Stimulated activated CD8-positive, alpha-beta memory T cell treated with anti-CD3 and anti-CD28 coated beads, Interleukin-7, amount 100 ng/mL, for 4 hours (primary cell): ENCODE measurements at places on chromosomes 16 and 17.

DNA sequence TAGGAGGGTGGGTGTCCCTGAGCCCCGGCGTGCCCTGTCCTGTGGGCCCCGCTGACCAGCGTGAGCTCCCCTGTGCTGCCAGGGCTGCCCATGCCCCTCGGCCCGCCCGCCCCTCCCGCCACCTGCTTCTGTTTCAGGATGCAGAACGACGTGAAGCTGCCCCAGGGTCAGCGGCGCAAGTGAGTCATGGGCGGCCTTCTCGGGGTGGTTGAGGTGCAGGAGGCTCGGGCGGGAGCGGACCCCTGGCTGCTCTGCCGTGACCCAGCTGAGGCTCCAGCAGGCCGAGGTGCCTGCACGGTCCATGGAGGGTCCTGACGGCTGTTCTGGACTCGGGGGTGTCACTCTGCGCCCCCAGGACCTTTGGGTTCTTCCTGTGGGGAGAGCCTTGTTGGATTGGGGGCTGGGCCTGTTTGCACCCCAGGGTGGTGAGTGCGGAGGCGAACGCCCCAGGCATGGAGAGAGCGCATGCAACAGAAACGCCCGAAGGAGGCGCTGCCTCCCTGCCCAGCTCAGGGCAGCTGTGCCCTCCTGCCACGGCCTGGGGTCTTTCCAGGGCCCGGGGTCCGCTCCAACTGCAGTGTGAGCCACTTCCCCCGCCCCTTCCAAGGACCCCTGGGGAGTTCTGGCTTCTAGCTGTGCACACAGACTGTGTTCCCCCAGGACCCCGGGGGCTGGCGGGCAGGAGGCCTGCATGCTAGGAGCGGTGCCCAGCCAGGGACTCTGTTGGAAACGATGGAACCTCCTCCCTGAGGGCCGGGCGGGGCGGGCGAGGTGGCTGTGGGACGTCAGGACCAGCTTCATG is 4.0 kb downstream of the SLC25A10 start:
- DNase-seq: no peak

DNA sequence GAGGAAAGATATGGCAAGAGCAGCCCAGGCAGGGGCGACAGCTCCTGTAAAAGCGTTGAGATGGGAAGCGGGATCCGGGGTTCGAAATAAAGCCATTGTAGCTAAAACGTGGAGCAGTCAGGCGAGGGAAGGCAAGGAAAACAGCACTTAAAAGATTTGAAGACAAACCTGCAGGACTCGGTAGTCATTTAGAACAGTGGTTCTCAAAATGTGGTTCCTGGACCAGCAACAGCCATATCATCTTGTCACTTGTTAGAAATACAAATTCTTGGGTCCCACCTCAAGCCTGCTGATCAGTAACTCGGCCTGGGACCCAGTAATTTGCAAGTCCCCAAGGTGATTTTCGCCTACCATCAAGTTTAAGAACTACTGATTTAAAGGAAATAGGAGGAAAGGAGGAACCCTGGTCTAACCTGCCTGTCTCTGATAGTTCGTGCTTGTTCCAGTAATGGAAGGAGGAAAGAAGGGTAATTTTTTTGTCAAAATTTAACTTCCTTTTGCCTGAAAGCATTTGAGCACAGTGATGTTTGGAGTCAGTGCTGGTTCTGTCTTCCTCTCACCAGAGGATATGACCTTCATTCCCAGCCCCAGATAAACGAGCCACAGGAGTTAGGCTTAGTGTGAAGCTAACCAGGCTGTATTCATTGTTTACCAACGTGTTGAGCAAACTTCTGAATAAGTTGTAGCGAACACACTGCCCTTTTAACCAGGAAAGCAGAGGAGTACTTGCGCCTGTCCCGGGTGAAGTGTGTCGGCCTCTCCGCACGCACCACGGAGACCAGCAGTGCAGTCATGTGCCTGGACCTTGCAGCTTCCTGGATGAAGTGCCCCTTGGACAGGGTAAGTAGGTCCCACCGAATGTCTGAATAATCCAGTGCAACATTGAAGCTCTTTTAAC is 1.1 kb downstream of the ORC6 start:
- DNase-seq: no peak

GRCh38 chr16:84138824-84139627 is 6.0 kb downstream of the HSDL1 start:
- no peak for DNase-seq

DNA sequence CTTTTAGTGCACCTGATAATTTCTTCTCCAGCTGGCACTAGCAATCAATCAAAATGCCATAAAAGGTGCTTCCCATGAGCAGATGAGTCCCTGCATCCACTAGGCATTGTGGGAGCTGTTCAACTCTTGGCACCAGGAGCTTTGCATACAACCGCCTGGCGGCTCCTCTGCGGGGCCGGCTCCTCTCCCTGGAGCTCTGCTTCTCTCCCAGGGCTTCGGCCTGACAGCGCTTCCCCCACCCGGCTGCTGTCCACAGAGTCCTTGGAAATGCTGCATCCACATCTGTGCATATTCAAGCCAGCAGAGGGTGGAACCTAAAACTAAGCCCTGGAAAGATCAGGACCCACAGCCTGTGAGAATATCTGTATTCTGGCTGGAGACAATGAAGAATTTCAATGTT is 62.9 kb downstream of the LMF1 start:
- DNase-seq: no peak

DNA sequence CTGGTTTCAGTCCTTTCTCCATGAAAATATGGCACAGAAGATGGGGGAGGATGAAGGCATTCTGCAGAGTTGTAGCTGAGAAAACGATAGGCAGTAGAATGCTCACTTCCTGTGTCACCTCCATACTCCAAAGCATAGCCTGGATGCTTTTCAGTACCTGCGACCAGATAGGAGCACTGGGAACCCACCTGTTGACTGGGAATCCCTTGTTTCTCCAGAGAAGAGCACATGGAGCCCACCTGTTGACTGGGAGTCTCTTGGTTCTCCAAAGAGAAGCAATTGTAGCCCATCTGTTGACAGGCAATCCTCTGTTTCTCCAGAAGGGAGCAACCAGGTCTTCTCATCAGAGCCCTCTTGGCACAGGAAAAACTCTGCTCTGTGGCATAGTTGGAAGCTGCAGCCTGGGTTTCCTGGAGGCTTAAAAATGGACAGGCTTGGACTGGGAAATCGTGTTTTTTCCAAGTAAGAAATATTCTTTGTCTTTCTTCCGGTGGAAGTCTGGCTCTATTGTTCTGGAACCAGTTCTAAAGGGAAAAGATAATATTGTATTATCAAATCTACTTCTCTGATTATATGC is 13.2 kb downstream of the TERF2IP start:
- DNase-seq: no peak

GRCh38 chr17:57461082-57461481 is 204.8 kb downstream of the MSI2 start:
- DNase-seq: no peak

GRCh38 chr16:88807626-88808453 is 3.9 kb downstream of the APRT start:
- DNase-seq: no peak

DNA sequence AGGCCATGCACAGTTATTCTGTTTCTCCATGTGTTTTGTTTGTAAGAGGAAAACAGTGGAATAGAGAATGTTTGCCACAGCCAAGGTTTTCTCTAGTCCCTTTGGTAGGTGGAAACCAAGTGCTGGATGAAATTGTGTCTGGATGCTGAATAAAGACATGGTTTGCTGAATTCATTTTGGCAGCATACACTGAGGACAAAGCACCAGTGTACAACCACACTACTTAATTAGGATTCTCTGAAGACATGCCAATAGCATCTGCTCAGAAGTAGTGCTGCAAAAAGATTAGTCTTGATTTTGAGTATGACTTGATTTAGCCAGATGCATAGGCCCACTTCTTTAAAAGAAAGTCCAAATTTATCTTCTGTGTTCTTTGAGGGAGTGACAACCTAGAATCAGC is 230.5 kb upstream of the CACNG5 start:
- DNase-seq: no peak

DNA sequence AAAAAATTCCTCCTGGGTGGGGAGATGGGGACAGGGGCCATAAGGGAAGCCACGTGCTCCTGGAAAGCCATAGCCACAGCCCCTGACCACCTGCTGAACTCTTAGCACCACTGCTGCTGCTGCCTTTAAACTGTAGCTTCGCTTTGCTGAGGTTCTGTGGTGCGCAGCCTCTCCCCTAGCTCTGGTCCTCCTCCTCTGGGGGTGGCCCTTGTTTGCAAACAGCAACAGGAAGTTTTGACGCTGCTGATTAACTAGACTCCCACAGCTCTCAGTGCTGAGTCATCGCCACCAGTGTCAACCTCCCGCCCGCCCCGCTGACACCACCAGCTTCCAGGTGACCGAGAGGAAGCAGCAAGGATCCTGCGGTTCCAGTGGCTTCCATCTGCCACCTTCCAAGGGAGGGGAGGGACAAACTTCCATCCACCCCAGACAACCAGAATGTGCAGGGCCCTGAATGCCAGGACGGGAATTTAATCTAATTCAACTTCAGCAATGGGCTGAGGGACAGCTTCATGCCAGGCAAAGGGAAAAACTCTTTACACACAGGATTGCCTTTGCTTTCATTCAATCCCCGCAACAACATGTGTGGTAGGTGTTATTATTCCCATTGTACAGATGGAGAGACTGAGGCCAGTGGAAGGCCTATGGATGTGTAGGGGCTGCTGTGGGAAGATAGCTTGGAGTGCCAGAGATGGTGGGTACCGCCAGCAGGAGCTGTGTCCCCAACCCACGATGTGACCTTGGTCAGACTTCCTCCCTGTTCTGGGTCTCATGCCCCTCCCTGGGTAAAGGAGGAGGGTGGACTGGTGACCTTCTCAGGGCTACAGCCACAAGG is 8.1 kb upstream of the KIFC3 start:
- peak; percentile 80 for DNase-seq

- no peak for DNase-seq
Observed at GRCh38 chr17:265718-266117, 84.3 kb upstream of the DOC2B start.

- DNase-seq: no peak
Observed at GRCh38 chr16:57021757-57022156, 32.4 kb downstream of the NLRC5 start.

- DNase-seq: no peak
Observed at GRCh38 chr17:51653878-51654277, 393.5 kb downstream of the UTP18 start.

DNA sequence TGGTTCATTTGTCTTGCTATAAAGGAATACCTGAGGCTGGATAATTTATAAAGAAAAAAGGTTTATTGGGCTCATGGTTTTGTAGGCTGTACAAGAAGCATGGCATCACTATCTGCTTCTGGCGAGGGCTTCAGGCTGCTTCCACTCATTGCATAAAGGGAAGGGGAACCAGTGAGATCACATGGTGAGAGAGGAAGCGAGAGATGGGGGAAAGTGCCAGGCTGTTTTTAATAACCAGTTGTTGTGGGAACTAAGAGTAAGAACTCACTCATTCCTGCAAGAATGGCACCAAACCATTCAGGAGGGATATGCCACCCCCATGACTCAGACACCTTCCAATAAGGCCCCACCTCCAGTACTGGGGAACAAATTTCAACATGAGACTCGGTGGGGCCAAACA is 24.3 kb downstream of the SPECC1 start:
- DNase-seq: no peak

- no peak for DNase-seq
Observed at GRCh38 chr17:78617511-78618061, 40.4 kb upstream of the DNAH17 start.

GRCh38 chr16:77191259-77191969 is 424 bp downstream of the MON1B start:
- no peak for DNase-seq

- no peak for DNase-seq
Observed at GRCh38 chr16:86572606-86573005, 5.7 kb upstream of the FOXL1 start.

DNA sequence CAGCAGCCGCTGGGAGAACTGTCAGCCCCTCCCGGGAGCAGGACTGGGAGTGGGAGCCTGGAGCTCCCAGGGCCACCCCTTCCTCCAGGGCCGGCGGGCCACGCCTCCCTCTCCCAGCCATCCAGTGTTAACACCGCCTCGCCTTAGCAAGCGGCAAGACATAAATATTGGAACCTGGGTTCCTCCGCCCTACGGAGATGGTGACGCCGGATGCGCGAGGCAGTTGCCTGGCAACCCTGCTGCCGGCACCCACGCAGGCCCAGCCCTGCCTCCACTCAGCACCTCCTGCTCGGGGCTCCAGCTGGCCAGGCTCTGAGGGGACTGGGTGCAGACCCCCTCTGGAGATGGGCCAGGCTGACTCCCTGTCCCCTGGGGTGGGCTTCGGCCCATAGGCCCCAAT is 27.4 kb upstream of the CACNA1H start:
- DNase-seq: no peak

DNA sequence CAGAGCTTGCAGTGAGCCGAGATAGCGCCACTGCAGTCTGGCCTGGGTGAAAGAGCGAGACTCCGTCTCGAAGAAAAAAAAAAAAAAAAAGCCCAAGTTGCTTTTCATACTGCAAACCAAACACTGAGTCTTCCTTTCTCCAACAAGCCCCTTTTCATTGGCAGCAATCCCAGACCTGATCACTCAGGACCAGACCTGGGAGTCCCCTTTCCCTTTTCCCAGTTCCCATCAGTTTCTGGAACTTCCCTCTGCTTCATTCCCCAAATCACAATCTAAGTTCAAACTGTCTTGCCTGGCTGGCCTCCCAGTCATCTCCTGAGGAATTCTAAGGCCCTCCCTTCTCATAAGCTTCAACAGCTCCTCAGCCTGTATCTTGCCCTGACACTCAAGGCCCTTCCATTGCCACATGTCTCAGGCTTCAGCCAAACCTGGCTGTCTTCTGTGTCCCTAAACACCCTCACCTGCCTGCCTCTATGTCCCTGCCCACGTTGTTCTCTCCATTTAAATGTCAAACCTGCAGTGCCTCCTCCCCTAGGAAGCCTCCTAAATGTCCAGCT is 11.8 kb upstream of the PHF12 start:
- no peak for DNase-seq

DNA sequence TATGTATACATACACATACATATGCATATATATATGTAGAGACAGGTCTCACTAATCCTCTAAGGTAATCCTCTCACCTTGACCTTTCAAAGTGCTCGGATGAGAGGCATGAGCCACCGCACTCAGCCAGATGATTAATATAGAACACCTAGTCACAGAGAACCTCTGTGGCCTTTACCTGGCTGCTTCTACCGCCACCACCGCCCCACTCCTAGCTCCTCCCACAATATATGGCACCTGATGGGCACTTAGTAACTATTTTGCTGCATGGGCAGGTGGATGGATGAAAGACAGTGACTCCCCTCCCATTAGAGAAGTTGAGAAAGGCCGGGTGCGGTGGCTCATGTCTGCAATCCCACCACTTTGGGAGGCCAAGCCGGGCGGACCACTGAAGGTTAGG is 16.7 kb upstream of the ATP2C2 start:
- DNase-seq: no peak

- no peak for DNase-seq
Observed at GRCh38 chr17:50508573-50509460, 578 bp downstream of the MYCBPAP start.

GRCh38 chr16:83581082-83581481 is 226.7 kb upstream of the HSBP1 start:
- DNase-seq: no peak

GRCh38 chr17:12391468-12391867 is 274.2 kb upstream of the MYOCD start:
- no peak for DNase-seq

DNA sequence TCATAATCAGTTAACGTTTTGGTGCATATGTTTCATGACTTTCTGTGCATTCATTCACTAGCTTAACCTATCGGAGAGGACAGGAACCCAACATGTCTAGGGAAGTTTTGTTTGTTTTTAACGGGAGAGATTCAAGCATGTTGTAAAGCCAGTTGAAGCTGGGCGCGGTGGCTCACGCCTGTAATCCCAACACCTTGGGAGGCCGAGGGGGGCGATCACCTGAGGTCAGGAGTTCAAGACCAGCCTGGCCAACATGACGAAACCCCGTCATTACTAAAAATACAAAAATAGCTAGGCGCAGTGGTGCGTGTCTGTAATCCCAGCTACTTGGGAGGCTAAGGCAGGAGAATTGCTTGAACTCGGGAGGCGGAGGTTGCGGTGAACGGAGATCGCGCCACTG is 1.4 kb upstream of the TNRC6A start:
- DNase-seq: no peak
